ENCODE measurements at places on chromosomes 1 and 21.

GRCh38 chr1:204322339-204322868, 37.3 kb downstream of the PLEKHA6 start:
- no peaks in the 10 kb centered on the region for H3K36me3 ChIP-seq
- no peak for DNase-seq
- H3K27me3 ChIP-seq: no peaks in the 10 kb centered on the region
- H3K4me3 ChIP-seq: no peak overlapping the region
- H3K27ac ChIP-seq: no peak overlapping the region

GRCh38 chr1:75174031-75174760, 40.0 kb downstream of the LHX8 start:
- H3K36me3 ChIP-seq: no peaks in the 10 kb centered on the region
- H3K27ac ChIP-seq: no peak overlapping the region
- DNase-seq: no peak
- no peaks in the 10 kb centered on the region for H3K27me3 ChIP-seq
- no peaks in the 10 kb centered on the region for H3K4me1 ChIP-seq
- H3K4me3 ChIP-seq: no peak overlapping the region

DNA sequence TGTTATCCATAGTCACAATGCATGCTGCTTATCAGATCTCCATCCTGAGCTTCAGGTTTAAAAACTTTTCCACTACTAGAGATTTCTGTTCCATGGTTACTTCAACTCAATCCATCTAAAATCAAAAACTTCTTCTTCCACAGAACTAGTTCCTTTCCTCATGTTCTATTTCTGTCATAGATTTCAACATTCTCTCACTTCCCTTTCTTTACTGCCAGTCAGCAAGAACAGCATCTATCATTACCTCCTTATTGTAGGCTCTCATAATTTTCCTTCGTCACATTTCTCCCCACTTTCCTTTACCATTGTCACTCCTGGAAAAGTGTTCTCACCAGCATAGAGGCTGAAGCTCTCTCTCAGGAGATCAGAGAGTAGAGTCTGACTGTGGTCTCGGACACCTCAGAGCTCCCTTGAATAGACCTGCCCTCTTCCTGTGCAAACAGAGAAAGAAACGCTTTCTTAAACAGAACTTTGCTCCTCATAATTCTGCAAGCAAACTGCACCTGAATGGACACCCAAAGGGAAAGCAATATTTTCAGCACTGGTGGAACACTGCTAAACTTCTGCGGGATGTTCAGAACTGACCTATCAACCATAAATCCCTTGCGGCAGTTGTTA, 48.7 kb upstream of the KIRREL1 start:
- H3K27ac ChIP-seq: no peak overlapping the region
- H3K4me1 ChIP-seq: no peaks in the 10 kb centered on the region
- DNase-seq: no peak

GRCh38 chr21:39375446-39375845, 26.6 kb upstream of the HMGN1 start:
- H3K27me3 ChIP-seq: no peaks in the 10 kb centered on the region
- no peak for DNase-seq
- H3K27ac ChIP-seq: no peak overlapping the region
- no peak overlapping the region for H3K4me3 ChIP-seq

- H3K4me3 ChIP-seq: no peak overlapping the region
- no peaks in the 10 kb centered on the region for H3K36me3 ChIP-seq
- no peak overlapping the region for H3K27ac ChIP-seq
Measured at GRCh38 chr1:4176841-4177240, 276.8 kb upstream of the C1orf174 start.

DNA sequence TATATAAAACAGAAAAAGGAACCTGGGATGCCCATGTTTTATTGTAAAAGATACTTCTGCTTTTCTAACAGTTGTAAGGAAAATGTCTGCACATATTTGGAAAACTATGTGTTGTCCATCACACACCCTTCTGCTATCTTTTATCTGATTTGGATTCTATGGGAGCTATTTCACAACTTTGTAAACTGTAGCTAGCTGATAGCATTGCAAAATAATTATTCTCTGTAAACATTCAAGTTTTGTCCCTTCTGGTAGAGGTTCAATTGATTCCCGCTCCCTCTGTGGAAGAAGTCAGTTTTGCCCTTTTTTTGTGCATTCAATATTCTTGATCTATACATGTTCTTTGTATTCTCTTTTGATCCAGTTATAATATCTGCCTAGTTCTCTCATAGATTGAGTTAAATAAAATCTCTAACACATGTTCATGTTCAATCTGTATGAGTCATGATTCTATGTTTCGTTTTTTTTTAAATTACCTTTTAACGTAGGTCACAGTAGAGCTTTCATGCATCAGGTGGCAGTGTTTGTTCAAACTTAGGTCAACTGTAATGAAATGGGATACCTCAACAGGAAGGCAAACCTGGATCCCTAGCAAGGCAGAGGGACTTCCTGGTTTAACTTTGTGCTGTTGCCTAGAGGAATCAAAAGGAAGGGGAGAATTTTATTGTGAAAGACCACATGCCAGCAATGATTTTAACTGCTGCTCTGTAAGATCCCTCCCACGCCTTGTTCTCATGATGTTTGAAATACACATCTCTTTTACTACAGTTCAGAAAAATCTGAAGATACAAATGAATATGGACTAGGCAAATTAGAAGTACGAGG, 26.0 kb upstream of the BCL9 start:
- H3K27ac ChIP-seq: no peak overlapping the region
- H3K4me1 ChIP-seq: no peaks in the 10 kb centered on the region
- H3K36me3 ChIP-seq: no peaks in the 10 kb centered on the region
- no peak overlapping the region for H3K4me3 ChIP-seq
- DNase-seq: peak; percentile 37
